ENCODE measurements at places on chromosomes 12 and 14.
A peak's percentile ranks its signal among the peaks of the same experiment; 100 is the strongest.

DNA sequence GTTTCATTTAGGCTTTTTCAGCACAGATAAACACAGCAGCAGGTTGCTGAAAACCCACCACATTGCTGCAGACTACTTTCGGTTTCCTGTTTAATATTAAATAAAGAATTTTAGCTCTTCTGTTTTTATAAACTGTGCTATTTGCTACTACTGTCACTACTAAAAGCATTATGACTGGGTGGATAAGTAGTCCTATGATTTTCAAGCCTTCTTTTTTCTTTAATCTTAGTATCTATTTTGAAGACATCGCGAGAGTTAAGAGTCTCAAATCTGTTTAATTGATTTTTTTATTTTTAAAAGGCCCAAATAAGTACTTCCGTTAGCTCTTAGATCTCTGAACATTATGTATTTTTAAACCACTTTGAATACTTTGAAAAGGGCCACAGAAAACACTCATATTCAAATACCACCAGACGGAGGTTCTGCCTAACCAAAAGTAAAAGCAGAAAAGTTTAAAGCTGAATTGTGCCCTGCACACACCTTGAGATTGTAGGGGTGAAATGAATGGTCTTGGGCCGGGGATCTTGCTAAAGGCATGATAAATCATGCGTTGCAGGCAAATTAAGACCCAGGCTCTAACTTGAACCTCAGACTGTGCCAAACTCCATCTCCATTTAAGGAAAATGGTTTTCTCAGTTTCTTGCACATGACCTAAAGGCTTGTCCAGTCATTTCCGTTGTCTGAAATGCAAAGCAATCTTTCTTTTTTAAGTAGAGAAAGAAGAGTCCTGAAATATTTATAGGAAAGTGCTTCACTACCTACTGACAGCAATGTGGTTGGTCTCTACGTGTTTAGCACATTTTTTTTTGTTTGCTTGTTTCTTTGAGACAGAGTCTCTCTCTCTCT lies 13.6 kb upstream of the FOXN3 start:
- no peak for DNase-seq

DNA sequence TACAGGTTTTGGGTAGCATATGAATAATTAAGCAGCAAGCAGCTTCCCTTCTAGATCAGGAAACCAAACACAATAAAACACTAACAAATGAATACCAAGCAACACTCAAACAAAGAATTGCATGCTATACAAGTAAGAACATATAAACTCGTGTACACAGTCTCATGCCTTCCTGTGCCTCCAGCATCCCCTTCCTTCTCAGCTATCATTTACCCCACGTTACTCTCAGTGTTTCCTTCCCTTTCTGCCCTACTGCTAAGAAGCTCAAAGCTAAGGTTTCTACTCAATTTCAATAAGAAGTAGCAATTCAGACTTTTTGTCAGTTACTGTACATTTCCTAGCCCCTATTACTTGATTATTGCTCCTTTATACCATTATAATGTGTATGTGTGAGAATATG lies 81.0 kb downstream of the DUSP16 start:
- DNase-seq, result no peak

DNA sequence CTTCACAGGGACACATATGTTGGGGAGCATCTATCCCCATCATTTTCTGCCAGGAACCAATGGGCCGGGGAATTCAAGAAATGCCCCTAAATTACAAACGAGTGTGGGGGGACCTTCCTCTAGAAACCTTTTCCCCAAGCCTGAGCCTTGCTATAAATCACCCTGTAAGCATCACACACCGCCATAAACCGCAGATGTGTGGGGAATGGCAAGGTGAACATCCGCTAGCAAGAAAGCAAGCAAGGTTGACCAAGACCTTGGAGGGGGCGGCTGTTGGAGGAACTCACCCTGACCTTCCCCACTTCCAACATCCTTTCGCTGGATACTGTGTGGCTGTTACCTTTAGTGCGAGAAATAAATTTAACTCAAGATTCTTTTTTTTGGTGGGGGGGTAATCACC lies 693.3 kb upstream of the TBX3 start:
- no peak for DNase-seq

DNA sequence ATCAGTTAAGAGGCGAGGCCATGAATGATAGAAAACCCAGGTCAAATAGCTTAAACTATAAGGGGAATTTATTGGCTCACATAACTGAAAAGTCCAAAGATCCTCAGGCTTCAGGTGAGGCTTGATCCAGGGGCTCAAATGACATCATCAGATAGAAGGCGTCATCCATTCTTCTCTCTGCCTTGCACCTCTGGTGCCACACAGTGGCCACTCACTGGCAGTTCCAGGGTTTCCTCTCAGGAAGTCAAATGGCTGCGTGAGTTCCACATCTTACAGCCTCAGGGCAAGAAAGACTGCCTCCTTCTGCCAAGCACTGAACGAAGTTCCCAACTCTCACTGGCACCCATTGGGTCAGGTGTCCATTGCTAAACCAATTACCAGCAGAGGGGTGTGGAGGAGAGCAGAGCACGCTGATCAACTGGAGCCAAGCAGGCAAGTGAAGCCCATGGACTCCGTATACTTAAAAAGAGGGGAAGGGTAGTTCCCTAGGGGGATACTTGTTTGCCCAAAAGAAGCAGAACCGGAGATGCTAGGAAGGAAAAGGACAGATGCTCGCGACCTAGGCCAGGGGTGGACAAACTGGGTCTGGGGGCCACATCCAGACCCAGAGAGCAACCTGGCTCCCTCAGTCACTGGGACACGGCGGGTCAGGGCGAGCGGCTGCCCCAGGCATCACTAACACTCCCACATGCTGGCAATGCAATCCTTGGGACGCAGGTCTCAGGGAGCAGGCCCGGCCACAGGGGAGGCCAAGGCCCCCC lies 69.3 kb downstream of the SERPINA3 start:
- DNase-seq, result no peak

GRCh38 chr12:49020441-49020840 lies 1.9 kb upstream of the PRKAG1 start:
- DNase-seq, result no peak

DNA sequence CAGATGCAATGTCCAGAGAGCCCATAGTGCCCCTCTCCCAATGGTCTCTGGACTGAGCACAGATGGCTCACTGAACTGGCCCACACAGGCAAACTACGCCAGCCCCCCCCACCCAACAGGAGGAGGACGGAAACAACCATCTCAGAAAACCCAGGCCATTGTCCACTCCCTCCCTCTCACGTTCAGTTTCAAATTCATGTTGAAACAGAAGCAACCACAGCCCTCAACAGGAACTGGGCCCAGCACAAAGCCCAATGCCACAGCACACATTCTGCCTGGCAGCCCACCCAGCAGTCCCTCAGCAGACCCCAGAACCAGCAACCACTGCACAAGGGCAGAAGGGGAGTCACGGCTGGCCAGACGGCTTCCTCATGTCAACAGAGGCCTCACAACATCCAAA lies 10.6 kb downstream of the CCDC88C start:
- no peak for DNase-seq

DNA sequence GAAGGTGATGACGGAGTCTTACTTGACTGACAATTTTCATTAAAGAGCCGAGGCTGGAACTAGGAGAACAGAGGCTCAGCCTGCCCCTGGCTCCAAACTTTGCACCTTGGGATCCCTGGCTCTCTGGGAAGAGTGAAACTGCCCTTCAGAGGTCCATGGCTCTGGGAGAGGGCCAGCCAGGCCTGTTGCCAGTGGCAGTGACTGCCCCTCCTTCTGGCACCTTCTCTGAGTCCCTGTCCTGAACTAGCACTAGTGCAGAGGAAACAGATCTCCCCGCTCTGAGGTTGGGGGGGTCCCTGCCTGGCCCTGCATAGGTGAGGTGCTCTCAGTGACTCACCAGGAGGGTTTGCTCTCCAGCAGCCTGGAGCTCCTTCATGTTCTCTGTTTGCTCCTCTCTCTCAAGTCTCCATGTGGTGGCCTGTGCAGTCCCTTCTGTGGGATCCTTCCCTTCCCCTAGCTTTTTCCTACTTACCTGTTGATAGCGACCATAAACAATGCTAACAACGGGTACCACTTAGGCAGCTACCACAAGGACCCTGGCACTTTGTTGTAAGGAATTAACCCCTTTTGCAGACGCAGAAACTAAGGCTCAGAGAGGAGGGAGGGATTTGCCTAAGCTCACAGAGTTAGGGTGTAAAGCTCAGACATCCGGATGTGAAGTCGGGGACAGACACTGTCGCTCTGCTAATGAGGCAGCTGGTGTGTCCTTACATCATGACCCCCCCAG lies 22.4 kb downstream of the FAM222A start:
- no peak for DNase-seq

DNA sequence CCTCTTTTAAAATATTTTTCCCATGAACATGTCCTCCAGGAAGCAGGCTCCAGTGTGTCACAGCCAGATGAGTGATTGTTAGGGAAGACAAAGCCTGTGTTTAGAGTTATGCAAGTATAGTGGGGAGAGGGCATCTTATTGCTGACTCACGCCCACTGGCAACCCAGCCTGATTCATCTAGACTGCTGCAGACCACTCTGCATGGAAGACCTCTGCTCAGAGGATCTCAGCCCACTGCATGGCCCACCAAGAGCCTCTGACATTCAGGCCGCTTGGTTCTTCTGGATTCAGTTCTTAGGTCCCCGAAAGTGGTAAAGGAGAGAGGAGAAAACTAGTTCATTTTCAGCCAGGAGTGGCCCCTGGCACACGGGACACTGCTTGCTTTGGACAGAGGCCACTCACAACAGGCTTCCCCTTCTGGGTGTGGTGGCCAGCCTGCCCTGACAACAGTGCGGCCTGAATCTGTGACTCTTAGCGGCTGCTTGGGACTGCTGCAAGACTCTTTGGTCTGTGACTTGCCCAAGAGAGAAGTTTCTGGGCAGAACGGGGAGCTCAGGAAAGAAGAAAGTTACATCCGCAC lies 266.3 kb downstream of the ZFP36L1 start:
- no peak for DNase-seq

- DNase-seq, result no peak
Observed at GRCh38 chr12:45988264-45988663, 2.1 kb downstream of the SCAF11 start.

DNA sequence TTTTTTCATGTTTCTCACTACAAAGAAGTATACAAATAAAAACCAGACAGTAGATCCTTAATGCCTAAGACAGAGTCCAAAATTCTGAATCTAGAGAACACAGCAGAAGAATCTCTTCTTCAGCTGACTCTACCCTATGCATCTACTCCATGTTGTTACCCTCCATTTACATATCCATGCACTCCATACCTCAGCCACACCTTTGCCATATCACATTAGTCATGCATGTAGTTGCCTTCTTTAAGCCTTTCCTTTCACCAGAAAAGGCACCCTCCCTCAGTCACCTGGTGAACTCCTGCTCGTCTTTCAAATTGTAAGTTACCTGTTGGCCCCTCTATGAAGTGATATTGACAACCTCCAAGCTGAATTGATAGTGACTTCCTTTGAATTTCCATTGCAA lies 271.2 kb upstream of the FAR2 start:
- no peak for DNase-seq

DNA sequence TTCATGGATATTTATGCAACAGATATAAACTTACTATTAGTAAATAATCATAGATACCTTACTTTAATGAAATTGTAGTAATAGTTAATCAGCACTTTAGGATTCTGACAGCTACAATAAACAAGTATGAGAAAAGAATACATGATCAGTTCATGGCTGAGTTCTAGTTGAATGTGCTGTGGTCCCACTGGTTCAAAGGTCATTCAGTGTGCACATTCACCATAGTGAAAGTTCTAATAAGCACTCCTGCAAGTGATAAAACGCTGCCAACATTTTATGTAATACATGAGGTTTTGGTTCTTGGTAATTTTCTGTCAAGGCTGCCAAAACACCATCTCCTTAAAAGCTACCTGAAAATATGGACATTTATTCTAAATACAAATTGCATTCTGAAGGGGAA lies 92.6 kb downstream of the NUMB start:
- no peak for DNase-seq

- DNase-seq, result no peak
Observed at GRCh38 chr14:92453691-92454090, 59.9 kb upstream of the RIN3 start.

DNA sequence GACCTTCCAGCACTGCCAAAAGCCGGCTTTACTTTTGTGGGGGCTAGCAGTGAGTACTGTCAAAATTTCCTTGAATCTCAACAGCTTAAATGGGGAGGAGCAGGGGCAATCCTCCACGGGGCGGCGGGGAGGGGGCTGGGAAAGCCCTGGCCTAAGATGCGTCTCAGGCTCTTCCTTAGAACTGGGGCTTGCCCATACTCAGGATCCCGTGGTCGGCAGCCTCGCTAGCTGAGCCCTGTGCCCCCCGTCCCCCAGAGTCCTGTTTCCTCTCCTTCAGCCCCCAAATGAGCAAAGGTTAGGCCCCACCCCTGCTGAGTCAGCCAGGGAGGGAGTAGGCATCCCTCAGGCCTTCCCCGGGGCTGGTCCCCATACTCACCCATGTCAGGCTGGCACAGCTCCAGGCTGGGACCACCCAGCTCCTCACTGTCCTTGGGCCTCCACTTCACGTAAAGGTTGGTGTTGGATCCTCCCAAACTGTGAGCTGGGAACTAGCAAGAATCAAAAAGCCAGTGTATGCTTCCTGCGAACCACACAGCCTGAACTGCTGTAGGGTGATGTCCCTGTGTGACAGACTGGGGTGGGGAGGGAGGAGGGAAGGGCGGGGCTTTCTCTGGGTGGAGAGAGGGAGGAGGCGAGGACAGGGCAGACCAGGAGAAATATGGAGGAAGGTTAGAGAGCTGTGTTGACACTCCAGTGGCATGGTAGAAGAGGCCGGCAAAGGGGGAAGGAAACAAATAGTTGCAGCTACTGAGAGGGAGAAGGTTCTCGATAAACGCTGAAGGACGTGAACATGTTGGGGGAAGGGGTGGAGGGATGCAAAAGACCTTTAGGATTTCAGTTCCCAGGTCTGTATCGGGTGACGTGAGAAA lies 5.9 kb upstream of the BAZ2A start:
- DNase-seq, result peak; percentile 40

DNA sequence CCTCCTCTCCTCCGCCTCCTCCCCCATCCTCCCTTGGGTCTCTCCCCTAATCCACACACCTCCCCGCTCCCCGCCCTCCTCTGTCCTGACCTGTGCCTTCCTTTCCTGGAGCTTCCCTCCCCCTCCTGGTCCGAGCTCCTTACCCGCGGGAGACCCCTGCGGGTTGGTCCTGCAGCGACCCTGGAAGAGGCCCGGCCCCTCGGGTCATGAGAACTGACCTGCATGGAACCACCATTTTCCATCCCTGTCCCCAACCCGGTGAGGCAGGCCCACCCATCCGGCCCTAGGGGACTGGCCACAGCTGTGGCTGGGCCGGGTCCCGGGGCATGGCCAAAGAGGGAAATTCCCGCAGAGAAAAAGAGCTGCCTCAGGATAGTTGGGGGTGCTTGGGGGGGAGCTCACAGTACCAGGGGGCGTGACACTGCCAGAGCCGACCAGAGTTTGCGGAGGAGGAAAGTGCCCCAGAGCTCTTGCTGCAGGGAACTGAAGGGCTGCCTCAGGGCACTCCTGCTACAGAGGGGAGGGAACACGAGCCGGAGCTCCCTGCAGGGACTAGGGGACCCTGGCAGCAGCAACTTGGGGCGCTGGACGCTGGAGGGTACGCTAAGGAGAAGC lies 613 bp downstream of the ARHGEF40 start:
- no peak for DNase-seq

GRCh38 chr14:27061299-27061698 lies 463.5 kb upstream of the NOVA1 start:
- DNase-seq, result no peak

GRCh38 chr12:129619271-129619670 lies 284.6 kb downstream of the TMEM132D start:
- DNase-seq, result no peak

GRCh38 chr12:125092108-125092871 lies 27.1 kb downstream of the AACS start:
- DNase-seq, result no peak

All from stimulated activated CD4-positive, alpha-beta T cell treated with anti-CD3 and anti-CD28 coated beads, TNF-alpha, amount 100 ng/mL, for 1 hour (primary cell).